ENCODE measurements at places on chromosomes 4 and X.
A peak's percentile ranks its signal among the peaks of the same experiment; 100 is the strongest.

GRCh38 chr4:82560853-82561785 is 669 bp downstream of the TMEM150C start:
- DNase-seq: no peak

- no peak for DNase-seq
These were observed 178.6 kb upstream of the DIPK2B start for GRCh38 chrX:45379236-45379635.

GRCh38 chr4:25755911-25756310 is 100.3 kb downstream of the SLC34A2 start:
- no peak for DNase-seq

GRCh38 chrX:126165401-126165720 is 728 bp downstream of the DCAF12L2 start:
- no peak for DNase-seq

- no peak for DNase-seq
These were observed 595.4 kb upstream of the AGA start for GRCh38 chr4:178037459-178038214.

- DNase-seq: no peak
These were observed 78.9 kb upstream of the FMR1 start for GRCh38 chrX:147832707-147833348.

DNA sequence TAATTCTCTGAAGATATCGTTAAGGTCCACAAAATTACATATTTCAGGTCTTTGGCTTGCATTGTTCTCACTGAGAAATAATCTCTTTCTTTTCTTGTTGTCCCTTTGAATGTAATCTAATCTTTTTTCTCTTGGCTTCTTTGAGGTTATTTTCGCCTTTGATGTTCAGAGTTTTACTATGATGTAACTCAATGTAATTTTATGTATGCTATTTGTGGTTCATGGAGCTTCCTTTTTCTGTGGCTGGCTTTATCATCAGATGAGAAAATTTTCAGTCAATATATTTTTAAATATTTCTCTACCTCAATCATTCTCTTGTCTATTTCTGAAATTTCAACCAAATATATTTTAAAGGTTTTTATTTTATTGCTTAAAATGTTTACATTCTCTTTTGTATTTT is 672.2 kb downstream of the TRAM1L1 start:
- no peak for DNase-seq

GRCh38 chr4:113086172-113086695 is 36.8 kb downstream of the ANK2 start:
- no peak for DNase-seq

DNA sequence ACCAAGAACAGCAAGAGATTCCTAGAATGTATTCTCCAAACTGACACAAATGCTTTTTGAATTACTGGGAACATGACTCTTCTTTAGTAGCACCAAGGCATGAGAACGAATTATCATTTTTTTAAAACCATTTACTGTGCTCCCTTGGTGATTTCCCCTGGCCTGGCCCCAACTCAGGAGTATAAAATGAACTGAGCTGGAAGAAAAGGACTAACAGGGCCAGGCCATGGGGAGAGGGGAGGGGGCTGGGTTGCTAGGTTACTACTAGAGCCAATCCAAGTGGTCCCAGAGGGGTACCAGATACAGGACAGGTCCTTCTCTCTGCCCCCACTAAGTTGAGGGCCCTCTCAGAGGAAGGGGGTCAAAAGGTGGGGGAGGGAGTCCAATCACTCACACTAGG is 23.1 kb downstream of the SASH3 start:
- DNase-seq: no peak

- DNase-seq: no peak
These were observed 452.7 kb downstream of the NLGN4X start for GRCh38 chrX:5775846-5776430.

GRCh38 chr4:24243641-24244040 is 340.7 kb downstream of the DHX15 start:
- DNase-seq: no peak

GRCh38 chr4:95000076-95000648 is 242.4 kb downstream of the BMPR1B start:
- DNase-seq: no peak

DNA sequence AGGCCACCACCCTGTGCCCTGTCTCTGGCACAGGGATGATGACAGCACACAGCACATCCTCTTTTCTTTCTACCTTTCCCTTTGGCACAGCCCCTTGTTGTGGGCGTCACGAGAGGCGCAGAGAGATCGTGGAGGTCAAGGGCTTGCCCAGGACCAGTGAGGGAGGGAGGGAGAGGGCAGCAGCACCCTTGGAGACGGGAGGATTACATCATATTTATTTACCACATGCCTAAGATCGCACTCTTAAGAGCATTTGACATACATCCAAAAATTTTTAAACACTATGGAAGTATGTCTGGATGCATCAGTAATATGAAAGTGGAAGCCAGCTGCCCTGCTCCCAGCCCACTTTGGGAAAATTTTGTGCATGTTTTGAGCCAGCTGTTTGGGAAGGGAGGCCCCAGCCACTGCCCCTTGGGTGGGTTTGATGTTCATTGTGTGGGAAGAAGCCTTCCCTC is 12.7 kb downstream of the WFS1 start:
- no peak for DNase-seq

DNA sequence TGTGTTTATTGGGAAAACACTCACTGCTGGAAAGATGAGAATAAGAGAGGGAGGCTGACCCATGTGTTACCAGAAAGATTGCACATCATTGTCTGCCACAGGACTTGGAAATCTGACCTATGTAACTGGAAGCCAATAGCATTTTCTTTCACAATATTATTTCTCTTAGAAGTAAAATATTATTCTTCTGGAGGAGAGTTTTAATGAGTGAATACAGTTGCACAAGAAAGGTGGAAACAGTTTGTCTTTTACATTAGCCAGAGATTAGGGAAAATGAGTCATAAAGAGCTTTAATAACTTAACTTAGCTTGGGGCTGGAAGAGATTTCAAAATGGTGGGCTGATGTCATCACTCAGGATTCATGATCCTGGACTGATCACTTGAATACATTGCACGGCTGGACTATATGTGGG is 31.5 kb upstream of the LNX1 start:
- no peak for DNase-seq

DNA sequence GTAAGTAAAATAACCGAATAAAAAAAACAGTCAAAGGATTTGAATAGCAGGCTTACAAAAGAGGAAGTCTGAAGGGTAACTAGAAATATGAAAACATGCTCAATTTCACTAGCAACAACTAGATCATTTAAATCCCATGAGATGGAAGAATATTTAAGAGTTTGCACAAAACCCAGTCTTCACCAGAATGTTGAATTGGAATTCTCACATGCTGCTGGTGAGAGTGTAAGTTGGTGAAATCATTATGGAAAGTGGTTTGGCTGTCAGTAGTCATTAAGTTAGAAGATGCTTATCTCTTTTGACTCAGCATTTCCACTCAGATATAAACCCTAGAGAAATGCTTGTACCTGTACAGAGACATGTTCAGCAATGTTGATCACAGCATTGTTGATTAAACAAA is 110.1 kb downstream of the PGRMC2 start:
- DNase-seq: no peak

DNA sequence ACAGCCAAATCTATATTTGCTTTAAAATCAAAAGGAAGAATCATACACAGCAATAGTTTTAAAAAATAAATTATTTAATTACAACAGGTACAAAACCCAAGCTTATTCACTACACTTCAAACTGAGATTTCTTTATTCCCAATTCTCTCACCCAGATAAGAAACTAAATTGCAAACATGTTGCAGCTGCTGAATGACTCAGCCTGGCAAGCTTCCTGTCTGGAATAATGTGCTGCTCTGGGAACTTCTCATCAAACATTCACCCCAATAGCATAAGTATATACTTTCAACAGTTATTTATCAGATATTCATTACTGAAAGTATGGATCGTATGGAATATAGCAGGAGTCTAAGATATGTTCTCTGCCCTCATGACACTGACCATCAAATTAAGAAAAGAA is 43.0 kb upstream of the GABRA2 start:
- DNase-seq: no peak

DNA sequence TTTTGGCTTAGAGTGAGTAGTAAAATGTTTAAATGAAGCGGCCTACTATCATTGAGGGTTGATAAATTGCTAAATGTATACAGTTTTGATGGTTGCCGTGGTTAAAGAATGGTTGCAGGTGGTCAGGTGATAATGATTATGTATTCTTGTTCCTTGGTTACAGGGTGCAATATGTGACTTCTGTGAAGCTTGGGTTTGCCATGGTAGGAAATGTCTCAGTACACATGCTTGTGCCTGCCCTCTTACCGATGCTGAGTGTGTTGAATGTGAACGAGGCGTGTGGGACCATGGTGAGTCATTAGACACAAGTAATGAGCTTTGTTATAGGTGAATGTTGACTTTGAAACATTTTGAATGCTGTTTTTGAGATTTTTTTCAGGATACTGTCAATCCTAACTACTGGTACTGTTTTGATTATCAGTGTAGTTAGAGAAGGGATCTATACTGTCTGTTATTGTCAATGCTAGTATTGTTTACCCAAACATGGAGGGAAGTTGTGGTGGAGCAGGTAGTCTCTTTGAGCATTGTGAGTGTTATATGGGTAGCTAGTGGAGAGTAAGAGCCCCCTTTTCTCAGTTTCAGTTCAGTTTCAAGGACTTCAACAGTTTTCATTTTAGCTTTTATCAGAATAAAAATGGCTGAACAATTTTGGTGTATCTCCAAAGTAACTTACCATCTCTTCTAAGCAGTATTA is 8.9 kb downstream of the ZNF330 start:
- DNase-seq: no peak

GRCh38 chrX:16999275-16999674 is 52.8 kb downstream of the REPS2 start:
- DNase-seq: no peak

GRCh38 chrX:23292354-23292987 is 42.2 kb upstream of the PTCHD1 start:
- no peak for DNase-seq

GRCh38 chr4:120718979-120719566 is 203.5 kb downstream of the PRDM5 start:
- no peak for DNase-seq

- no peak for DNase-seq
These were observed 771.7 kb upstream of the PCDH7 start for GRCh38 chr4:29948451-29948850.

- no peak for DNase-seq
These were observed 10.6 kb downstream of the TLR6 start for GRCh38 chr4:38846015-38846414.

DNA sequence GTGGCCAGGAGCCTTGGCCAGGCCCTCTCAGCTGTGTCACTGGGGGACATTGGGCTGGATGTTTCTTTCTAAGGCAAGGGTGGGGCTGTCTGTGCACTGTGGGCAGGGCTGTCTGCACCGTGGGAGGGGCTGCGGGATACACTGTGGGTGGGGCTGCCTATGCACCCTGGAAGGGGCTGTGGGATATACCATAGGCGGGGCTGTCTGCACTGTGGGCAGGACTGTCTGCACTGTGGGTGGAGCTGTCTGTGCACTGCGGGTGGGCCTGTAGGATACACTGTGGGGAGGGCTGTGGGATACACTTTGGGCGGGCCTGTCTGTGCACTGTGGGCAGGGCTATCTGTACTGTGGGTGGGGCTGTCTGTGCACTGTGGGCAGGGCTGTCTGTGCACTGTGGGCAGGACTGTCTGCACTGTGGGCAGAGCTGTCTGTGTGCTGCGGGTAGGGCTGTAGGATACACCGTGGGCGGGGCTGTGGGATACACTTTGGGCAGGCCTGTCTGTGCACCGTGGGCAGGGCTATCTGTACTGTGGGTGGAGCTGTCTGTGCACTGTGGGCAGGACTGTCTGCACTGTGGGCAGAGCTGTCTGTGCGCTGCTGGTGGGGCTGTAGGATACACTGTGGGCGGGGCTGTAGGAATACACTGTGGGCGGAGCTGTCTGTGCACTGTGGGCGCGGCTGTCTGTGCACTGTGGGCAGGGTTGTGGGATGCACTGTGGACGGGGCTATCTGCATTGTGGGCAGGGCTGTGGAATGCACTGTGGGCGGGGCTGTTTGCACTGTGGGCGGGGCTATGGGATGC is 31.1 kb downstream of the ACOX3 start:
- no peak for DNase-seq

GRCh38 chr4:98447648-98448047 is 186.5 kb downstream of the RAP1GDS1 start:
- DNase-seq: no peak

DNA sequence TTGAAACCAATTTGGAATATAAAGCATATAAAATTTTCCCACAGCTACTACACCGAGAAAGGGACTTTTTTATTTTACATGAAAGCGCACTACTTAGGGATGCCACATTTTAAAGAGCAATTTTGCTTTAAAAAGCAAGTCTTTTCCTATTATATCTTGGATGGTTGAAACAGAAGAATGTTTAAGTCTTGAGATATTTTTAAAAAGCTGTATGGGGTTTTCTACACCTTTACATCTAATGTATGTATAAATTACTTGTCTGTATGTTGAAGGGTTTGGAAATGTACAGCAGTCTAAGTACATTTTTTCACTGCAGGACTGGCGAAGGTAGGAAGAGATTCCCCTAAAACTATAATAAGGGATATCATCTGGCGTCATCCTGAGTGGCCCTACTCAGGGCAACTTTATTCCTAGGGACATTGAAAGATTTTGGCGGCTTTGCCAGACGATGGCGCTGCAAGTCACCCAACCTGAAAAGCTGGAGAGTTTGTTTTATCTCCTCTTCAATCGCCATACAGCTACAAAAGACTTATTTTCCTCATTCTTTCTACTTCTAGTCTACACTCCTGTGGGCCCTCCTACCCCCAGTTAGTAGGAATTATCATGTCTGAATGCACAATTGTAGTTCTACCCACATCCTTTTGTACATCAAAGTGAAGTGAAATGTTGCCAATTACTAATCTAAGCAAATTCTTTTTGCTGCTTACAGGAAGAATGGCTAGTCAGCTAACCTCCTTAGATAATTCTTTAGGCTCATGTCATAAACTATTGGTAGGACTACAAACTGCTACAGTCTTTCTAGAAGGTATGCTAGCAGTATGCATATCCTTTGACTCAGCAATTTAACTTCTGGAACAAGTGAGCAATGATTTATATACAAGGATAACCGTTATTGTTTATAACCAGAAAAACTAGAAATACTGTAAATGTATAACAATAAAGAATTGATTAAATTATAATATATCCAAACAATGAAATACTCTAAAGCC is 782 bp upstream of the NEK1 start:
- DNase-seq: peak; percentile 68

- no peak for DNase-seq
These were observed 144.6 kb downstream of the SH3KBP1 start for GRCh38 chrX:19742826-19743225.

GRCh38 chr4:56680266-56680665 is 830 bp downstream of the HOPX start:
- no peak for DNase-seq

GRCh38 chr4:48899432-48899749 is 7.2 kb downstream of the OCIAD2 start:
- DNase-seq: no peak

DNA sequence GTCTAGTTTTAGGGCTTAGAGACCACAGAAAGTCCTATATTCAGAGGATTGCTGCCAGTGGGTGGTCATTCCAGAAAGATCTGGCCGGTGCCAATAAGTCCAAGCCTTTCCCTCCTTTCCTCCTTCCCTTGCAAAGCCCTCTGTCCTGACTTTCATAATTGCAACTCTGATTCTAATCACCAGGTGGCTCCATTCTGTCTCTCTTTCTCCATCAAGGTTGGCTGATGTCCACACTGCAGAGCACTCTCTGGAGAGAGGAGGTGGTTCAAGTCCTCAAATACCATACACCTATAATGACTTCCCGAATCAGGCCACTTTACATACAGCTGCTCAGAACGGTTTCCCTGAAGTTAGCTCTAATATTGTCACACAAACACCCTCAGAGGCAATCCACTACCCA is 22.4 kb upstream of the ARMCX4 start:
- no peak for DNase-seq

GRCh38 chrX:109719264-109719663 is 13.8 kb downstream of the ACSL4 start:
- DNase-seq: no peak

GRCh38 chr4:95640311-95640710 is 91.5 kb upstream of the UNC5C start:
- DNase-seq: no peak
